ENCODE measurements at places on chromosomes 3 and 15.

- DNase-seq: no peak
Measured at GRCh38 chr3:180278583-180279188, 241.9 kb upstream of the PEX5L start.

DNA sequence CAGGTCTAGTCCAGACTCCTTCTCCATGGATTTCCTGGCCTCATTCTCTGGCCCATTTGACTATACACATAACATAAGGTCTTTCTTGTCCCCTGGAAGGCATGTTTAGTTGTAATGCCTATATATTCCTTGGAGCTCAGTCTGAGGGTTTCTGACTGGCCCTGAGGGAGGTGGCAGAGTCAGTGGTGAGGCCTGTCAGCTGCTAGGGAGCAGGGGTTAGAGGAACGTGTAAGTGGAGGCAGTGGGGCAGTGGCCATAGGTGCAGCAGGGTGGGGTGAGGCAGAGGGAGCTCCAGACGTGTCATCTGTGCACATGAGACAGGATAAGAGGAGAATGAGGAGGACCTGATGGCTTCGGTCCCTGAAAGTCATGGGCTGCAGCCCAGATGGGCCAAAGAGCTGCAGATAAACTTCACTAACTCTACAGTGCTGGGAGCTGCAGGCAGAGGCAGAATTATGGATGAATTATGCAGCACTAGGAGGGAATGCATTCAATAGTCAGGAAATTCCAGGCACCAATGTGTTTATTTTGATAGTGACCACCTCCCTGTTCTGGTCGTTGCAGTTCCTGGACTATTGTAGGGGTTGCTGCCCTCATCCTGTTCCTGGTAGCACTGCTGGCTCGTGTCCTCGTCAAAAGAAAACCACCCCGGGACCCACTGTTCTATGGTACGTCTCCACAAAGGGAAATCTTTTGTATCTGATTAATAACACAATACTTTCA is 4.9 kb downstream of the TM6SF1 start:
- DNase-seq: no peak

- DNase-seq: no peak
Measured at GRCh38 chr3:73143401-73143800, 81.9 kb downstream of the EBLN2 start.

DNA sequence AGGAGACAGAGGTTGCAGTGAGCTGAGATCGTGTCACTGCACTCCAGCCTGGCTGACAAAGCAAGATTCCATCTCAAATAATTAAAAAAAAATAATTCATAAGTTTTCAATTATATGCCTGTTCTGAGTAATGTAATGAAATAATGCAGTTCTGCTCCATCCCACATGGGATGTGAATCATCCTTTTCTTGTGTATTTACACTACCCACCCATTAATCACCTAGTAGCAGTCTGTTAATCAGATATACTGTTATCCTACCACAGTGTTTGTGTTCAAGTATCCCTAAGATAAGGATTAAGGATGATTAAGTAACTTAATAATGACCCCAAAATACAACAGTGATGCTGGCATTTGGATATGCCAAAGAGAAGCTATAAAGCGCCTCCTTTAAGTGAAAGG is 38.8 kb downstream of the PIGB start:
- DNase-seq: no peak

GRCh38 chr15:71455107-71455506 is 339.8 kb downstream of the THSD4 start:
- DNase-seq: no peak

GRCh38 chr15:58537033-58537432 is 105.2 kb downstream of the LIPC start:
- DNase-seq: no peak

DNA sequence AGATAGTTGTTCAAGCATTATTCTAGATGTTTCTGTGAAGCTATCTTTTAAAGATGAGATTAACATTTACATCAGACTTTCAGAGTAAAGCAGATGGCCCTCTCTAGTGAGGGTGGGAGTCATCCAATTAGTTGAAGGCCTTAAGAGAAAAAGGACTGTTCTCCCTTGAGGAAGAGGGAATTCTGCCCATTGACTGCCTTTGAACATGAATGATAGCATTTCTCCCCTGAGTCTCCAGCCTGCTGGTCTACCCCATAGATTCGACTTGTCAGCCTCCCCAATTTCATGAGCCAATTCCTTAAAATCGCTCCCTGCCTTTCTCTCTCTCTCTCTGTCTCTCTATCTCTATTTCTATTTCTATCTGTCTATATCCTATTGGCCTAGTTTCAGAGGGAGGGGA is 115.5 kb downstream of the EBLN2 start:
- DNase-seq: no peak

DNA sequence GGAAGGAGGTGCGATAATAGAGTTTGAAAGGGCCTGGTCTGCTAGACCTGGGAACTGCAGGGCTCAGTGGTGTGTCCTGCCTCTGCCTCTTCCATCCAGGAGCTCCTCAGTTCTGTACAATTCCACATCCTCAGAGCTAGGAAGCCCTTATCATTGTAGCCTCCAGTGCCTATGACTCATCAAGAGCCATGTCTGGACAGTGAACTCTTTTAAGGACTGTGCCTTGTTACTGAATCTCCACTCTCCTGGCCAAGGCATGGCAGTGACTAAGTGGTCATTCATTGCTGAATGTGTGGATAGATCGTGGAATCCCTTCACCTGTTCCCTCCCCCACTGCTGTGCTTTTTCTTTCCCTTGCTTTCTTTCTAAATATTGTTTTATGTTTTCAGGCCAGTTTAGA is 2.9 kb downstream of the TIMP4 start:
- DNase-seq: no peak

DNA sequence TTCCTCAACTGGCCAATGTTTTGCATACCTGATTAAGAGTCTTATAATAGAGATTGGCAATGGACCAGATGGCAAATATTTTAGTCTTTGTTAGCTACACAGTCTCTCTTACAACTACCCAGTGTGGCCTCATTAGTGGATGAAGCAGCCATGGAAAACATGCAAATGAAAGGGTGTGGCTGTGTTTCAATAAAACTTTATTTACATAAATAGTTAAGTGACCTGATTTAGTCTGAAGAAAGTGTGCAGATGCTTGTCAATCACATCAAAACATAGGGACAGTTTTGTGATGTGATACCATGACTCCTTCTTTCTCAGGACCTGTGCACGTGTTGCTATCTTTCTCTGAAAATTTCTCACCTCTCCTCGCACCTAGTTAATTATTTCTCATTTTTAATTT is 309.8 kb upstream of the GRM7 start:
- no peak for DNase-seq

DNA sequence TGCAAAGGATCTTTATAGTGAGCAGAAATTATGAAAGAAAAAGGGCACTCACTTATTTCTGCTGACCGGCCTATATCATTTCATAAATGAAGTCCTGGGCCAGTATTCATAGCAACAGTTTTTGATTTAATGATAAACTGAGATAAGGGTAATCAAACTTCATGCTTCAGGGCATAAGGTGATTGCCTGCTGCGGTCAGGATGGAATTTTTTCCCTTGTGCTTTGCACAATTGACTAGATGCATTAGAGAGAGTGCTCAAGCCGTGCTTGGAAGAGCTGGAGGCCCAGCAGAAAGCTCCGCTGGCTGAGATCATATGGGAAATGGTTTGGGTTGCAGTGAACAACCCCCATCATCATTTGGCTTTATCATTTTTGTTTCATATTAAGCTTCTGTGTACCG is 10.4 kb downstream of the SEMA6D start:
- DNase-seq: no peak

- DNase-seq: no peak
Measured at GRCh38 chr15:66760097-66760967, 58.3 kb downstream of the SMAD6 start.

DNA sequence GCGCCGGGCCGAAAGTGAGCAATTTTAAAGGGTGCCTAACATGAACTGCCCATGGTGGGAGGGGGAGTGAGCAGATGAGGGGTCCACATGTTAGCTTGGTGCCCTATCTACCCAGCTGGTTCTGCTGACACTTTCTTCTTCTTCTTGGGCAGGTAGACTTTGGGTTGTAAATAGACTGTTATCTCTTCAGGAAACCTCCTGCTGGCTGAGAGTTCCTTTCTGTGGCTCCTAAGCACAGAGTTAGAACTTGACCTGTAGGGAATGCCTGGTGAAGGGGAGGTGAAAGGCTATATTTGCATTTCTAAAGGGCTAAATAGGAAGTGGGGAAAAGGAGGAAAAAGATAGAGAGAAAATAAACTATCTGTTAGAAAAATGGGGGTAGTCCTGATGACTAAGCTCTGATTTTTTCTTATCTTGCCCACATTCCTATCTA is 521.4 kb upstream of the TGFBR2 start:
- DNase-seq: no peak

GRCh38 chr3:38490281-38491030 is 5.7 kb upstream of the EXOG start:
- DNase-seq: no peak

GRCh38 chr3:189947948-189948723 is 172.6 kb downstream of the P3H2 start:
- DNase-seq: peak; percentile 27

- no peak for DNase-seq
Measured at GRCh38 chr3:82145742-82146141, 384.3 kb upstream of the GBE1 start.

DNA sequence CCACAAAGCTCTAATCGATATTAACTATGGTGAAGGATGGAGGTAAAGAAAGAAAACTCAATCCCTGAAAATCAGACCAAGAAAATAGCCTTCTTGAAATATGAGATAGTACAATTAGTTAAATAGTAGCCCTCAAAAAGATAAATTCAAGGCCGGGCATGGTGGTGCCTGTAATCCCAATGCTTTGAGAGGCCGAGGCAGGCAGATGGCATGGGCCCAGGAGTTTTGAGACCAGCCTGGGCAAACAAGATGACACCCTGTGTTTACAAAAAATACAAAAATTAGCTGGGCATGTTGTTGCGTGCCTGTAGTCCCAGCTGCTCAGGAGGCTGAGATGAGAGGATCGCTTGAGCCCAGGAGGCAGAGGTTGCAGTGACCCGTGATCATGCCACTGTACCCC is 31.6 kb upstream of the CEP152 start:
- DNase-seq: no peak

DNA sequence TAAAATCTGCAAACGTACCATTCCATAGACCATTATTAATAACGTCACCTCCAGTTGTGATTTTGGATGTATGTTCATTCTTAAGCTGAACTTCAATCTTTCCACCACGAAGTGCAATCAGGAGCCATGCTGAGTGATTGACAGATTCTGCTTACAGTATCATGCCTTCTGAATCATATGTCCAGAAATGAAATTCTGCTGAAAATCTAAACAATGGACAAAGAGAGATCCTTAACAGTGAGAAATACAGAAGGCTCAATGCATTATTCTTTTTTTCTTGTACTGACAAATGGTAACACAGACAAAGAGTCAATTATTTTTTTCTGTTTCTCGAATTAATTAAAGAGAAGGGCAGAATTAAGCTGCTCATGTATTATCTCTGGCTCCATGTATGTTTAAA is 1114.5 kb downstream of the EPHA3 start:
- DNase-seq: no peak

GRCh38 chr3:126130081-126130855 is 46.3 kb upstream of the SLC41A3 start:
- DNase-seq: no peak

- no peak for DNase-seq
Measured at GRCh38 chr3:131216801-131217200, 164.8 kb upstream of the NUDT16 start.

- DNase-seq: no peak
Measured at GRCh38 chr3:111323019-111323418, 219.0 kb upstream of the CD96 start.

GRCh38 chr15:70401709-70402108 is 304.0 kb upstream of the TLE3 start:
- DNase-seq: no peak

DNA sequence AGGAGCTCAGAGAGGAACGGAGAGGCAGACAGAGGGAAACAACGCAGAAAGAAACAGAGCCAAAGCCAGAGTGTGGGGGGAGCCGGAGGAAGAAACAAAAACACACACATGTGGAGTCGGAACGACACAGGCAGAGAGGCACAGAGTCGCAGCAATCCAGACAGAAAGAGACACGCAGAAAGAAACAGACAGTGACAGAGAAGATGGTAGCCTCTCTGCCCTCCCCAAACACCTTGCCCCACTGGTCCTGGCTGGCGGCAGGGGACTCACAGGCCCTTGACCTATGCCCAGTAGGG is 1.7 kb downstream of the NCKIPSD start:
- DNase-seq: no peak

- DNase-seq: no peak
Measured at GRCh38 chr3:143249014-143249413, 129.4 kb downstream of the CHST2 start.

DNA sequence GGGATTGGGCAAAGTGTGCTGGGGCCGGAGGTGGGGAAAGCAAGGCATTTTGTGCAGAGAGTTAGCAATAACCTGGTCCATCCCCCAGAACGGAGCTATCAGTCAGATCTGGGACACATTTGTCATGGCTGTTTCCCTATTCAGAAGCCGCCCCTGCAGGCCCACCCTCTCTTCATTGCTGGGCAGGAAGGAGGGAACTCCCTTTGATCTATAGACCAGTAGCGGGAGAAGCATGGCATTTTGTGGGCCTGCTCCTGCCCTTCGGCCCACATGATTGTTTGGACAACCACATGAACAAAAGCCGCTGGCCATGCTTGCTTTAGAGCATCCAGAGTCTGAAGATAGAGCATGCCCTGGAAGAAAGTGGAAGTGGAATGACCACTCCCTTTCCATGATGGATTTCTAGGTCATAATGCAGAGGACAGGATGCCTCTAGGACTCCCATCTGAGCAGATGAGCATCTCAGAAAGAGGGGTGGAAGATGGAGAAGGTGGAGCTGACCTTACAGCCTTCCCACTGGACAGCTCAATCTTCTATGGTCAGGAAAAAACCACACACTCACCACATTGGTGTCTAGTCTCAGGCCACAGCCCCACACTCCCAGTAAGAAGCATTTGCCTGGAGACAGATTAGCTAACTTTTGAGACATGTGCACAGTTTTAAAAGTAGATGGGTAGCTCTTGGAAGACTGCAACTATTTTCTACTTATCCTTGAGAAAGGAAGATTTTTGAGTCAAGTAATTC is 11.9 kb upstream of the LRTM1 start:
- DNase-seq: no peak

DNA sequence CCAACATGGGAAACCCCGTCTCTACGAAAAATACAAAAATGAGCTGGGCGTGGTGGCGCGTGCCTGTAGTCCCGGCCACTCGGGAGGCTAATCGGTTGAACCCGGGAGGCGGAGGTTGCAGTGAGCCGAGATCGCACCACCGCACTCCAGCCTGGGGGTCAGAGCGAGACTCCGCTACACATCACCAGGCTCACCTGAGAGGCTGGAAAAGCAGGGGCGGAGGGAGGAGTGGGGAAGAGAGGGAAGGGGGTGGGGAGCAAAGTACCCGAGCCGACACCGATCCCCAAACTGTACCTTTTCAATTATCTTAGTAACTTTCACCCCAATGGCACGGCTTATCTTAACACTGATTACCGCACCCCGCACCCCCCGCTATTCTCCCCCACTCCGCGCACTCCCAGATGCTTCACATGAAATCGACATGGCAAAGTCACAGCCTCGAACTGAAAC is 46.4 kb upstream of the SYNM start:
- DNase-seq: no peak

GRCh38 chr15:75347222-75348033 is 589 bp downstream of the NEIL1 start:
- peak; percentile 59 for DNase-seq

GRCh38 chr15:22224241-22224671 is 143.9 kb downstream of the OR4M2 start:
- DNase-seq: no peak

Measured in CD4-positive, alpha-beta T cell treated with Interleukin-17A for 1 hour (primary cell).